Ovary (tissue), 10 donors: ENCODE measurements at places on chromosomes 4 and X. TPM values are rescaled to one million over a fixed set of nuclear protein-coding genes. Genes with fewer than 3 reads are reported as not detected.

The SERTM2 gene
- polyA plus RNA-seq, result 1.5 TPM

The TLR10 gene
- polyA plus RNA-seq, result 0.35 TPM

The HGFAC gene
- polyA plus RNA-seq, result not detected

The SLC34A2 gene
- polyA plus RNA-seq, result 0.30 TPM

The GAB3 gene
- 0.96 TPM for polyA plus RNA-seq

The XAGE2 gene
- polyA plus RNA-seq, result not detected

The YIPF7 gene
- not detected for polyA plus RNA-seq

The SPARCL1 gene
- polyA plus RNA-seq, result 433 TPM

The MAGEE1 gene
- polyA plus RNA-seq, result 4.3 TPM

The SH3D19 gene
- 97.9 TPM for polyA plus RNA-seq

The GPC3 gene
- 23.8 TPM for polyA plus RNA-seq

The CLNK gene
- polyA plus RNA-seq, result 0.23 TPM

The P2RY4 gene
- polyA plus RNA-seq, result not detected

The GC gene
- polyA plus RNA-seq, result not detected

The WDFY3 gene
- polyA plus RNA-seq, result 36.8 TPM

The POU3F4 gene
- not detected for polyA plus RNA-seq

The SSX4B gene
- not detected for polyA plus RNA-seq

The CT45A5 gene
- polyA plus RNA-seq, result not detected

The PTTG2 gene
- 0.13 TPM for polyA plus RNA-seq

The VCX2 gene
- polyA plus RNA-seq, result not detected

The GLRB gene
- polyA plus RNA-seq, result 7.7 TPM

The CYLC1 gene
- polyA plus RNA-seq, result not detected

The MND1 gene
- polyA plus RNA-seq, result 0.59 TPM

The RAB9B gene
- polyA plus RNA-seq, result 14.0 TPM

The CPZ gene
- 51.0 TPM for polyA plus RNA-seq

The CXCL8 gene
- 6.6 TPM for polyA plus RNA-seq

The IL9R gene
- polyA plus RNA-seq, result not detected

The ERAS gene
- polyA plus RNA-seq, result not detected

The MAGEC1 gene
- polyA plus RNA-seq, result not detected

The GABRB1 gene
- polyA plus RNA-seq, result not detected

The SMIM14 gene
- 18.8 TPM for polyA plus RNA-seq

The USP17L21 gene
- polyA plus RNA-seq, result not detected

The SHROOM2 gene
- 7.6 TPM for polyA plus RNA-seq

The FAM133A gene
- 0.40 TPM for polyA plus RNA-seq

The FGF2 gene
- polyA plus RNA-seq, result 7.4 TPM

The CHIC2 gene
- 23.6 TPM for polyA plus RNA-seq

The EREG gene
- 3.9 TPM for polyA plus RNA-seq

The TMEM154 gene
- polyA plus RNA-seq, result 0.11 TPM

The RAB40A gene
- 2.5 TPM for polyA plus RNA-seq

The IL13RA1 gene
- 104 TPM for polyA plus RNA-seq

The NAA11 gene
- not detected for polyA plus RNA-seq

The CT47B1 gene
- not detected for polyA plus RNA-seq

The PLP1 gene
- 11.1 TPM for polyA plus RNA-seq

The HTN3 gene
- not detected for polyA plus RNA-seq

The TSPAN7 gene
- polyA plus RNA-seq, result 84.2 TPM

The KDR gene
- polyA plus RNA-seq, result 36.4 TPM

The ARSJ gene
- 3.2 TPM for polyA plus RNA-seq

The STATH gene
- not detected for polyA plus RNA-seq

The CTSO gene
- 20.6 TPM for polyA plus RNA-seq
